Prostate gland (tissue), 2 donors: ENCODE measurements at places on chromosomes 7 and 10. TPM values are rescaled to one million over a fixed set of nuclear protein-coding genes. Genes with fewer than 3 reads are reported as not detected.
A peak's percentile ranks its signal among the peaks of the same experiment; 100 is the strongest.

GRCh38 chr10:131207584-131208532 is 103.7 kb downstream of the TCERG1L start:
- H3K27ac ChIP-seq: no peak overlapping the region
- no peaks in the 10 kb centered on the region for H3K36me3 ChIP-seq
- H3K4me1 ChIP-seq: no peaks in the 10 kb centered on the region
- no peak overlapping the region for H3K4me3 ChIP-seq
- H3K27me3 ChIP-seq: no peaks in the 10 kb centered on the region
- no peak for DNase-seq

WDFY4 gene
- 0.59 TPM for total RNA-seq

GRCh38 chr10:12503311-12503710 is 154.0 kb downstream of the CAMK1D start:
- H3K27me3 ChIP-seq: no peaks in the 10 kb centered on the region
- H3K36me3 ChIP-seq: no peaks in the 10 kb centered on the region
- H3K27ac ChIP-seq: no peak overlapping the region
- no peak for DNase-seq
- H3K4me1 ChIP-seq: no peaks in the 10 kb centered on the region

DNA sequence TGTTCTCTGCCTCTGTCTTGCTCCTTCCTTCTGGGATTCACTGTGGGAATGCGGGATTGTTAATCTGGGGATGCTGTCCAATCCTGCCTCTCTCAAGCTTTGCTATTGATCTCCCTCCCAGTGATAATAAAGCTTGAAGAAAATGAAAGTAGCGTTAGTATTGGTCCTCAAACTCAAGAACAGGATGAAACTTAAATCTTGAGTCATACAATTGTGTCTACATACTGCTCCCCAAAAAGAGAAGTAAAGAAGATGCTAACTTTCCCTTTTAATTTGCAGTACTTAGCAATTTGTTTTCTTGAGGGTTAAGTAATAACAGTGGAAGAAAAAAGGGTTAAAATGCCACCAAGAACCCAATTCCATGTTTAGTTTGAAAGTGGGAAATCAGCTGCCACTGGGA is 13.6 kb downstream of the CFTR start:
- no peaks in the 10 kb centered on the region for H3K36me3 ChIP-seq
- DNase-seq: no peak
- no peak overlapping the region for H3K4me3 ChIP-seq
- H3K27ac ChIP-seq: no peak overlapping the region

SLC26A4 gene
- total RNA-seq: 1.0 TPM

DNA sequence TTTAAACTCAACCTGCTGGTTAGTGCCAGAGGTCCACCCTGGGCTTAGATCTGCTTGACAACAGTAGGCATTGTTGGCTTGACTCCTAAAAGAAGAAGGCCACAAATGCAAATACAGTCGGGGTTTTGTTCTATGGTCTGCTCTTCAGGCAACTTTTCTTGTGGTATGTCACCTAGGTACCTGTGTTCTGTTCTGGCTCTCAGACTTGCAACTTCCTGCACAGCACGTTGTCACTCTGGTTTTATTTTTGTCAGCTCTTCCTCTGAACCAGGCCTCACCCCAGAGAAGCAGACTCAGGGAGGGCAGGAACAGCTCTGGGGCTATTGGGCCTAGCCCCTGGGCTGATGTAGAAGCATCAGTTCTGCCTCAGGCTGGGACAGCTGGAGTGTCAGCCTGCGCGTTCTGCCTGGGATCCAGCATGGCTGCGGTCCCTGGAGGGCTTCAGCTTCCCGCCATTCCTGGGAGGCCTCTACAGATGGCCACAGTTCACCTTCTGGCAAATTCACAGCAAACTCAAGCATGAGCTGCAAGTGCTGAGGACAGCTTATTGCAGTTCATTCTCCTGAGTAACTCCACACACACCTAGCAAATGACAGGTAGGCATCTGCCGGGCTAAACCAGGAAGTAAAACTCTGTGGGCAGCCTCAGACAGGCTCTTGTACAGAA is 11.0 kb upstream of the PDCD4 start:
- H3K4me3 ChIP-seq: no peak overlapping the region
- no peaks in the 10 kb centered on the region for H3K27me3 ChIP-seq
- H3K27ac ChIP-seq: peak overlapping the region; percentile 34
- no peak for DNase-seq
- H3K36me3 ChIP-seq: no peaks in the 10 kb centered on the region

CTNNA3 gene
- 0.27 TPM for total RNA-seq

- no peaks in the 10 kb centered on the region for H3K36me3 ChIP-seq
- no peak for DNase-seq
- no peaks in the 10 kb centered on the region for H3K27me3 ChIP-seq
- no peak overlapping the region for H3K27ac ChIP-seq
- no peak overlapping the region for H3K4me3 ChIP-seq
- no peaks in the 10 kb centered on the region for H3K4me1 ChIP-seq
These were observed 982.4 kb upstream of the LRRTM3 start for GRCh38 chr10:65943451-65943850.

NME8 gene
- not detected for total RNA-seq

- no peak for DNase-seq
- H3K4me1 ChIP-seq: no peaks in the 10 kb centered on the region
- no peaks in the 10 kb centered on the region for H3K36me3 ChIP-seq
- H3K4me3 ChIP-seq: no peak overlapping the region
These were observed 12.1 kb upstream of the STK17A start for GRCh38 chr7:43570688-43571365.

MGMT gene
- 50.4 TPM for total RNA-seq

- no peaks in the 10 kb centered on the region for H3K27me3 ChIP-seq
- H3K36me3 ChIP-seq: no peaks in the 10 kb centered on the region
- H3K27ac ChIP-seq: no peak overlapping the region
These were observed 61.8 kb upstream of the CAPZA2 start for GRCh38 chr7:116800594-116800993.

GRCh38 chr10:70374775-70375614 is 7.4 kb downstream of the LRRC20 start:
- no peaks in the 10 kb centered on the region for H3K4me1 ChIP-seq
- DNase-seq: no peak
- H3K27me3 ChIP-seq: no peaks in the 10 kb centered on the region
- no peak overlapping the region for H3K27ac ChIP-seq

DNA sequence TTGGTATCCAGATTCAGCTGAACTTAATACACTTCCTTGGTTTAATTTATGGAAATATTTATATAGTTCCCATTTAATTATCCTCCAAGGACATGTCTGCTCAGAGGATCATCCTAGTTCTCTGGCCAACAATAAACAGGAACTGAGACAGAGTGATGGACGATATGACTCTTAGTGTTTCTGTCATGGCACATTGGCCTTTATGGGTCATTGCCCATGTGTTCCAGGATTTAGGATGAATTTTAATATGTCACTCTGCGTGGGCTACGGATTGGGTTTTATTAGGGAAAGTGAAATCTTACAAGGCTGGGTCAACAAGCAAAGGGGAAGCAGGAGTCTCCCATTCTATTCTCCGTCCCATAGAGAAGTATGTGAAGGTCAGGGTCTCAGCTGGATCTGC is 18.8 kb upstream of the TNPO3 start:
- no peak for DNase-seq
- H3K27me3 ChIP-seq: no peaks in the 10 kb centered on the region
- H3K4me1 ChIP-seq: no peaks in the 10 kb centered on the region
- H3K27ac ChIP-seq: no peak overlapping the region

PIP gene
- 2.2 TPM for total RNA-seq

DNA sequence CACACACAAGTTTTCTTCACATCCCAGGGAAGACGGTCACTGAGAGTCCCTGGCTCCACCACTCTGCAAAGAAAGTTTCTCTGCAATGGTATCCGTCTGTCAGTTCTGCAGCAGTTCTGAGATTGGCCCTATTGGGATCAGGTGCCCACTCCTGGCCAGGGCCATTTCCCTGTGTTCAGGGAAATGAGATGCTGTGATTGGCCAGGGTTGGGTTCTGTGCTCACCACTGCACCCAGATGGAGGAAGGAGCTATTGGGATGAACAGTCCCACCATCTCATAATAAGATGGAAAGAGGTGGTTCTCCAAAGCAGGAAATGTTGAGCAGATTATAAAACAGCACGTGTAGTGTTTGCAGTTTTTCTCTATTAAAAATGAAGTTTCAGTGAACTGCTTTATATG is 13.3 kb upstream of the PIP4K2A start:
- H3K4me1 ChIP-seq: no peaks in the 10 kb centered on the region
- H3K36me3 ChIP-seq: no peaks in the 10 kb centered on the region
- no peaks in the 10 kb centered on the region for H3K27me3 ChIP-seq
- no peak overlapping the region for H3K4me3 ChIP-seq

DNA sequence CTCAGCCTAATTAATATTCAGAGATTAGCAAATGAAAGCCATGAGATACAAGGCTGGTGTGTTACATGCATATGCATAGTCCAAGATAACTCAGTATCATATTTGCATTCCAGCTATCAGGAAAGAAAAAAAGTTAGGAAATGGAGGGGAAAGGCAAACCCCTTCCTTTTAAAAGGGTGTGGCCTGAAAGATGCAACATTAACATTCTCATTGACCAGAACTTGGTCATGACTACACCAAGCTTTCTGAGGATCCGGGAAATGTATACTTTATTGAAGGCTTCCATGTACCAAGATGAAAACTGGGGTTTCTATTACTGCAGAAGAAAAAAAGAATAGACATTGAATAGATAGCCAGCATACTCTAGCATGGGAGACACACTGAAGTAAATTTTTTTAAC is 96.5 kb downstream of the IPMK start:
- no peaks in the 10 kb centered on the region for H3K4me1 ChIP-seq
- H3K27ac ChIP-seq: no peak overlapping the region
- no peak for DNase-seq

CHN2 gene
- 7.0 TPM for total RNA-seq

DNA sequence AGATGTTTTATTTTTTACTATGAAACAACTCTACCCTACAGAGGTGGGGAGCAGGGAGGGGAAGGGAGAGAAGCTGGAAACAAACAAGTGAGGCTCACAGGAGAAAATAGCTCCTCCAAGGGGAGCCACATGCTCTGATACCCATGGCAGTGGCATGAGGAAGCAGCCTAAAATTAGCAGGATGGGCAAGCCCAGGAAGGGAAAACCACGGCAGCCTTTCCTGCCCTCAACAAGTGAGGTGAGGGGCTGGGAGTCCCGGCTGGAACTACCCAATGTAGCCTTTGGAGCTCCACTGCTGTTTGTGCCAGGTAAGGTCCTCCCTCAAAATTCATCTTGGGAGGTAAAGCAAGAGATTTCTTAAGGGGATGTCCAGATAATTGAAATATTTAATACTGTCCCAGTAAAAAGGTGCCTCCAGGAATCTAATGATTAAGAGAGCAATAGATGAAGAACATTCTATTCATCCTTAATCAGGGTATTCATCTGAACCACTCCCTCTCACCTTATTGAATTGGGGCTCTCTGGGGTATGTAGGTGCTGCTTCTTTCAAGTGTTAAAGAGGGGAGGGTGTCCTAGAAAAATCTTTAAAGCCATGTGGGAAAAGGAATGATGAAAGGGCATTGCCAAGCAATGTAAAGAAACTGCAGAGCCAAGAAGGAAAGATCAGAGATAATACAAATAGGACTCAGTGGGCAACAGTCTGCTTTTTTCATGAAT is 12.8 kb upstream of the HERC4 start:
- no peak for DNase-seq
- H3K27me3 ChIP-seq: no peaks in the 10 kb centered on the region
- no peaks in the 10 kb centered on the region for H3K36me3 ChIP-seq
- H3K27ac ChIP-seq: no peak overlapping the region
- H3K4me1 ChIP-seq: no peaks in the 10 kb centered on the region

CYP3A5 gene
- 88.9 TPM for total RNA-seq

GRCh38 chr7:140209866-140210609 is 33.3 kb upstream of the KDM7A start:
- H3K36me3 ChIP-seq: no peaks in the 10 kb centered on the region
- no peaks in the 10 kb centered on the region for H3K27me3 ChIP-seq
- H3K27ac ChIP-seq: no peak overlapping the region

GRCh38 chr10:129030996-129031843 is 435.8 kb upstream of the MGMT start:
- H3K4me3 ChIP-seq: no peak overlapping the region
- DNase-seq: peak; percentile 39
- no peak overlapping the region for H3K27ac ChIP-seq
- H3K4me1 ChIP-seq: no peaks in the 10 kb centered on the region
- H3K36me3 ChIP-seq: no peaks in the 10 kb centered on the region

DNA sequence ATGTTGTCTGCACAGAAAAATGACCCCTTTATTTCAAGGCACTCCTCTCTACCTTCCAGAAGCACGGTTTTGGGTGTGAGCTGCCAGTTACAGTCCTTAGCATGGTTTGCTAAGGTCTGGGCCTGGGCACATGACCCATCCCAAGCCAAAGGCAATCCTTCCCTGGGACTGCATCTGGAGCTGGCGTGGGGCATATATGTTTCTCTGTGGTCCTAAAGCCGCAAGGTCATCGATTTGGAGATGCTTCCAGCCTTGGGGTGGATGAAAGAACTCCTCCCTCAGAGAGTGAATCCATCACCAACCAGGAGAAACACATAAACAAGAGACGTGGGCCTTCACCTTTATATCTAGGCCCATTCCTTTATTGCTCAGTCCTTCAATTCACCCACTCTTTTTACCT is 50.1 kb upstream of the IGFBP3 start:
- no peak overlapping the region for H3K27ac ChIP-seq
- H3K4me3 ChIP-seq: no peak overlapping the region
- no peaks in the 10 kb centered on the region for H3K27me3 ChIP-seq
- H3K36me3 ChIP-seq: no peaks in the 10 kb centered on the region

- H3K27ac ChIP-seq: no peak overlapping the region
- H3K27me3 ChIP-seq: no peaks in the 10 kb centered on the region
- peaks cover 5% of the 10 kb centered on the region for H3K36me3 ChIP-seq
- no peaks in the 10 kb centered on the region for H3K4me1 ChIP-seq
These were observed 27.3 kb downstream of the BNIP3 start for GRCh38 chr10:131954356-131954965.

DNA sequence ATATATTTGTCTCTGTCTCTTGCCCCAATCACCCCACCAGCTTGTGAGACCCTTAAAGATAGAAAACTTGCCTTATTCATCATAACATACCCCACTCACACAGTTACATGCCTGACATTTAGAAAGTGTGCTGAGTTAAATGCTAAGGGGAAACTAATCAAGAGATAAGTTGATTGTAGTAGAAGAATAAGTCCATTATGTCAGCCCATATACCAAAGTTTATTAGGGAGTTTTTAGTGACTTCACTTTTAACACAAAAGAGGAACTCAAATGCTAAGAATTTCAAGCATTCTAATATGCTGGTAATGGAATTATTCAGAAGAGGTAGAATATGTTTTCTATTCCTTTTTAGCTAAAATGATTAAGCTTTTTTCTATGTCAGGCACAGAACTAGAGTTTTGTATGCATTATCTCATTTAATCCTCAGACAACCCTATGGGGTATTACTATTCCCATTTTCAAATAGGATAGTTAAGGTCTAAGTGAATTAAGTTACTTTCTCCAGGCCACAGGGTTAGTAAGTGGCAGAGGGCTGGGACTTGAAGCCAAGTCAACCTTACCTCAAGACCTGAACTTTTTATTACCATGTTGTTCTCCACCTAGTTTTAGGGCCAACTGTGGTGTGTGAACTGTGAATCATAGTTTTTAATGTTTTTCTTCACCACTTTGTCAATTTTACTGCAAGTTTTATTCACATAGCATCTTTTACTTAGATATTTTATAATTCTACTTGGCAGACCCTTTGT is 19.6 kb downstream of the ASAH2 start:
- H3K36me3 ChIP-seq: no peaks in the 10 kb centered on the region
- H3K4me1 ChIP-seq: no peaks in the 10 kb centered on the region
- H3K27ac ChIP-seq: no peak overlapping the region

GRCh38 chr7:4854916-4855315 is 6.9 kb downstream of the PAPOLB start:
- H3K36me3 ChIP-seq: no peaks in the 10 kb centered on the region
- no peak for DNase-seq
- no peaks in the 10 kb centered on the region for H3K27me3 ChIP-seq
- H3K4me3 ChIP-seq: no peak overlapping the region
